Fibroblast of the aortic adventitia (primary cell): ENCODE measurements at places on chromosomes 7 and 10. TPM values are rescaled to one million over a fixed set of nuclear protein-coding genes. Genes with fewer than 3 reads are reported as not detected.

DNA sequence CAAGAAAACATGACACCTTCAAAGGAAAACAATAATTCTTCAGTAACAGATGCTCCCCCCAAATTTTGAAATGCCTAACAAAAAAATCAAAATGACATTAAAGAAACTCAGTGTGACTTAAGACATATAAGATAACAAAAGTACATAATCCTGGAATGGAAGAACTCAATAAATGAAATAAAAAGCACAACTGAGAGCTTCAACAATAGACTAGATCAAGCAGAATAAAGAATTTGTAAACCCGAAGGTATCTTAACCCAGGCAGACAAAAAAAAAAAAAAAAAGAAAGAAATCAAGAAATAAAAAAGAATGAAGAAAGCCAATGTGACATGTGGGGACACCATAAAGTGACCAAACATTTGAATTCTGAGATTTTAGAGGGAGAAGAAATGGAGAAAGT, 27.7 kb upstream of the LRRD1 start:
- DNase-seq = no peak

DNA sequence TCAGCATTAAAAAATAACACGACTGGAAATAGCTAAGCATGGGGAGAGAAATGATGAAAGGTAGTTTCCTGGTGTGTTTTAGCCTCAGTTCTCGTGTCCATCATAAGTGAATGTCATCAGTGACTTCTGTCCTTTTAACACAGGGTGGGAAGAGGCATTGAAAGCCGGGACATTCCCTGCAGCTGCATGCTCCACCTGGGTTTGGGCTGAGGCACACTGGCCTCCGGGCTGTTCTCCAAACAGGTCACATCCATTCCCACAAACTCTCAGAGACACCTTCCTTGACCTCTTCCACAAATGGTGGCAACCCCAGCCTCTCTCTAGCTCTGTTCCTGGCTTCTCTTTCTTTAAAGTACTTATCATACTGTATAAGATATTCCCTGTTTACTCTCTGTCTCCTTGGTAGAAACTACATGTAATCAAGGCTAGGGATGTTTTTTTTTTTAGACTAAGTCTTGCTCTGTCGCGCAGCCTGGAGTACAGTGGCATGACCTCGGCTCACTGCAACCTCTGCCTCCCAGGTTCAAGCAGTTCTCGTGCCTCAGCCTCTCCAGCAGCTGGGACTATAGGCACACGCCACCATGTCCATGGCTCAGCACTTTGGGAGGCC, 22.6 kb downstream of the BAIAP2L1 start:
- DNase-seq = no peak

DNA sequence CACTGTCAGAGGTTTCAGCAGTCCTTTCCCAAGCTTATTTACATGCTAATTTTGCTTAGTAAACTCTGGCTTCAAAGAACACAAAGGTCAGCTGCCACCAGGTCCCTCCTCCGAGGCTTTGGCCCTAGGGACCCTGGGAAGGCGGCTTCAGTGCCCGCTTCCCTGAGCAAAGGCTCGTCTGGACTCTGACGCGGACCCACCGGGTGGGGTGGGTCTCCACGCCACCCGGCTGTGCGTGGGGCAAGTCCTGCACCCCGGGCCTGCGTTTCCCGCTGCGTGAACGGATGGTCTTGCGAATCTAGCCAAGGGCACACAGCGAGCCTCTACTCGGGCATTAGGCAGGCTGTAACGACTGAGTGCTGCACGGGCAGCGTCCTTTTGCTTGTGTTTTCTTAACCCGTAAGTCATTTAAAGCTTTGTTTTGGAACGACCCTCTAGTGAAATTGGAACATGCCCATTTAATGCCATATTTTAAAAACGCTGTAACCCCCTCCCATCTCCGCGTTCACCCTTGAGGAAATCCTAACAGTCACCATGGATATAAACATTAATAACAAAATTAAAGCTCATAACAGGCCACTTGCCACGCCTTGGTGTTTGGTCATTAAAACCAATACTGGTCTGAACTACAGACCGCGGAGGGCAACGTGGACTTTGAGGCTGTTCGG, 828 bp downstream of the BNIP3 start:
- peak; percentile 19 for DNase-seq

DNA sequence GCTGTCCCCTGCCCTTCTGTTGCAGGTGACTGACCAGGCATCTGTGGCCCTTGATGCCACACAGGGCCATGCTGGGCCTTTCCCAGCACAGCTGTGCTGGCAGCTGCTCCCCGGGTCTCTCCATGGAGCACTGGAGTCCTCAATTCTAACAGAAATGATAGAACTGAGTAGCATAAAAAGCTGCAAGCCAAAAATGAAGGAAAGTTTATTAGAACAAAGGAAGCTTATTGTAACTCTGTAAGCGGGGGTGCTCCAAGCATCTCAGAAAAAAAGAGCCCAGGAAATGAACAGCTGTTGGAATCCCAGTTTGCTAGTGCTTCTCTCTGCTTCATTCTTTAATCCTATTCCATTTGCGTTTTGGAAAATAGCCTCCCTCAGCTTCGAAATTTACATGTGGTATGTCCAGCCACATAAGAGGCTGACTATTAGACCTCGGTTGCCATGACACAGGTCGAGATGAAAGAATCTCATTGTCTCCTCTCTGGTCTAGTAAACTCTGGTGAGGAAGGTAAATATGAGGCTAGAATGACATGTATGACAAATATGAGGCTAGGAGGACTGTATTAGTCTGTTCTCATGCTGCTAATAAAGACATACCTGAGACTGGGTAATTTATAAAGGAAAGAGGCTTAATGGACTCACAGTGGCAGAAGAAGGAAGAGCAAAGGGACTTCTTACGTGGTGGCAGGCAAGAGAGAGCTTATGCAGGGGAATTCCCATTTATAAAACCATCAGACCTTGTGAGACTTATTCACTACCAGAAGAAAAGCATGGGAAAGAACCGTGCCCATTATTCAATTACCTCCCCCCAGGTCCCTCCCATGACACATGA, 23.7 kb downstream of the EPDR1 start:
- DNase-seq = no peak

H2BK1 gene
- total RNA-seq = not detected in 2 replicates

ZNF736 gene
- total RNA-seq = 11.5 and 12.0 TPM in 2 replicates
